ENCODE measurements at places on chromosomes 5 and 9.

- DNase-seq: no peak
Observed at GRCh38 chr9:23746317-23746716, 79.7 kb downstream of the ELAVL2 start.

- no peak for DNase-seq
Observed at GRCh38 chr5:55868846-55869245, 17.7 kb downstream of the IL31RA start.

DNA sequence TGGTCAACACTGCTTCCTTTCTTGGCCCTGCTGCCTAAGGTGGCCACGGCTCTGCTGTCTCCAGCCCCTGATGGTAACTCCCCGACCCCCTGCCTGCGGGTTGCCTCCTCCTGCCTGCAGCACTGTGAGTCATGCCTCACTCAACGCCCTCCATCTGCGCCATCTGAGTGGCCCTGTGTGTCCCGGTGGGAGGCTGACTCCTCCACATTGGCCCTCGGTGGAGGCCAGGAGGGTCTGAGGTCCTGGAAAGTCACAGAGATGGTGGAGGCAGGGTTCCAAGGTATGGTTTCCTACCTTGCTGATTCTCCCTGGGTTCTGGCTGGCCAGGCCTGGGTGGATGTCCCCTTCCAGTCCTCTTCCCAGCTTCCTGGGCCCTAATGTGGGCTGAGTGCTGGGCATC lies 64.5 kb upstream of the ADAMTS2 start:
- no peak for DNase-seq

DNA sequence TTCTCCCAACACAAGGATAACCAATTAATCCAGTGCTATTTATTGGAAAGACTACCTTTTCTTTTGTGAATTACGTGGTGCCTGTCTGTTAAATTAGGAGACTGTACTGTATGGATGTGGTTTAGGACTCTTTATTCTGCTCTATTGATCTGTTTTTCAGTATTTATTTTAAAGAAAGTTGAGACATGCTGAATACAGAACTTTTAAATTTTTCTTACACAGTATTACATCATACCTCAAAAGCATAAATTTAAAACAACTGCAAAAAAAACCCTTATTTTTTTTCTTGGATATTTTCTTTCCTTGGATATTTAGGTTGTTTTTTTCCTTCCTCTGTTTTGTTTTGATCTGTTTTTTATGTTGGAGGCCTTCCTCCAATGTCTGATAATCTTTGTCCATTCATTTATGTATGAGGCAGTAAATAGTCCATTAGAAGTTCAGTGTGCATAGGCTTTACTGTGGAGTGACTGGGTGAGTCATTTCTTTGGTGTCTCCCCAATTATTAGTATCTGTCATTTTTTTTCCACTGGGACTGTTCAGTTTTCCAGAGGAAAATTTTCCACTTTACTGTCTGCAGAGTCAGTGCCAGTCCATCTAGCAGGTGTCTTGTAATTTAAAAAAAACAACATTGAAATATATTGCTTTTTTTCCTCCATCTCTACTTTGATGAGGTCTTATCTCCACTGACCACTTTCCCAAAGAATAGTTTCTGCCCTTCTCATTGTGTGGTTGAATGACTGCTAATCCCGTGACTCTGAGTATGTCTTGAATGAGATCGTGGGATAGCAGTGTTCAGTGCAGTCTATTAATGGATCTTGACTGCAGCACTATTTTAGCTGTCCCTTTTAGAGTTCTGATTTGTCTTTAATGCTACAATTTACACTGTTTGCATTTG lies 15.2 kb downstream of the CYSTM1 start:
- DNase-seq: no peak

DNA sequence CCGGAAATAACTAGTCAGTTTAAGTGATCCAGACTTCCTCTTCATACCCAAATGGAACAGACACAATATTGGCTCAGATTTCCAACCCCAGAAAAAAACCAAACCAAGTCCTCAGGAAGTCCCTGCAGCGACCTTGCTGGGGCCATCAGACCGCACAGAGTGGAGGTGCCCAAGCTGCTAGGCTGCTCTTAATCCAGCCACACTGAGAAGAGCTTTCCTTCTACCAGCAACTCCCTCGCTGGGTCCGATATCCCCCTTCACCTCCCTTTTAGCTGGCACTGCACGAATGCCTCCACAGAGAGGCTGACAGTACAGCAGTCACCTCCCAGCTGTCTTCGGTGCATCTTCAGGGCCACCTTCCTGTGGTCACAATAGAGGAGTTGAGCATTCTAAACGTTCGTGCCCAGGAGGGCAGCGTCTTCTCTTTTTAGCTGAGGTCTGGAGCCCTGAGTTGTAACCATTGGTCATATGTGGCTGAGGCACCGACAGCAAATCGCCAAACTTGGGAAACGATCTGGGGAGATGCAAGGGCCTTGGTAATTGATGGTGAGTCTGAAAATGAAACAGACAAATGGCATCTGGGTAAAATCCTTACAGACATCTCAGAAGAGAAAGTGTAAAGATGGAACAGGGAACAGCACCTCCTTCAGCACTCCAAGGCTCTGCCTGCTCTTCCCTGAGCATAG lies 5.7 kb downstream of the NAIF1 start:
- DNase-seq: no peak

GRCh38 chr5:32578363-32578762 lies 7.0 kb upstream of the SUB1 start:
- no peak for DNase-seq

DNA sequence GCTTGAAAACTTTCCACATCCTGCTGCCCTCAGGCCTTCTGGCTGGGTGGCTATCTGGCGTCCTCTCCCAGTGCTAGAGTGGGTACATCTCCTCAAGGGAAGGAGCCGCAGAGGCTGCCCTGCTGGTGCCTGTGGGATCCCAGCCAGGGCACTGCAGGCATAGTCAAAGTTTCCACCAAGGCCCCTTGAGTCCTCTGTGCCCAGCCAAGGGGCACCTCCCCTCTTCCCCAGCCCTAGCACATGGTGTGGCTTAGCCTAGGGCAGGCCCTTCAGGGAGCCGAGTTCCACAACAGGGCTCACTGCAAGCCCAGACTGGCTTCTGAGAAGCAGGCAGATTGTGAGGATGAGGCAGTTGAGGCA lies 103.2 kb downstream of the RGS3 start:
- DNase-seq: no peak

DNA sequence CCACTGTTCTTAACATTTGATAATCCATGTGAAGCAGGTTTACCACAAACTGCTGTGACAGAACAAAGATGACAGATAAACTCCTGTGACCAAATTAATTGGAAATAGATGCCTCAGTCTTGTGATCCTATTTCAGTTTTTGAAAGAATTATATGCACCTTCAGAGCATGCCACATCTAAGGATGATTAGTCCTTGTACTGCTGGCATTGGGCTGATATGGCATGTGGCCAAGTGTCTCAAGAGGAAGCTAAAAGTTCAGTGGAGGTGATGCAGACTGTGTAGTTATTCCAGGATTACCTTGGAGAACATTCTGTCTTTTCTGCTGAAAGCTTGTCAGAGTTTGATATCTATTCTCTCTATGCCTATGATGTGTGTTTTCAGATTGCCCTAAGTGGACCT lies 314.4 kb upstream of the EFNA5 start:
- DNase-seq: no peak

DNA sequence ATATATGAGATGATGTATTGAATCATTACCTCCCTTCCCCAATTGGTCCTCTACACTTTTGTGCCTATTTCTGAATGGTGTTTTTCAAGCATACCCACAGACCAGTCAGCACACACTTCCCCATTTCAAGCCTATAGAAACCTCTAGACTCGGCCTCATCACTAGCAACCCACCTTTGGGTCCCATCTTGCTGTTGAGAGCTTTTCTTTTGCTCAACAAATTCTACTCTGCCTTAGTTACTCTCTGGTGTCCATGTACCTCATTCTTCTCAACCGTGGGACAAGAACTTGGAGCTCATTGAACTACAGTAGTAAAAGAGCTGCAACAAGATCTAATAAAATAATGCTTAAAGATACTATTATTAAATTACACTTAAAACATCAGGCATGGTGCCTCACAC lies 49.0 kb upstream of the KDM4C start:
- DNase-seq: no peak

DNA sequence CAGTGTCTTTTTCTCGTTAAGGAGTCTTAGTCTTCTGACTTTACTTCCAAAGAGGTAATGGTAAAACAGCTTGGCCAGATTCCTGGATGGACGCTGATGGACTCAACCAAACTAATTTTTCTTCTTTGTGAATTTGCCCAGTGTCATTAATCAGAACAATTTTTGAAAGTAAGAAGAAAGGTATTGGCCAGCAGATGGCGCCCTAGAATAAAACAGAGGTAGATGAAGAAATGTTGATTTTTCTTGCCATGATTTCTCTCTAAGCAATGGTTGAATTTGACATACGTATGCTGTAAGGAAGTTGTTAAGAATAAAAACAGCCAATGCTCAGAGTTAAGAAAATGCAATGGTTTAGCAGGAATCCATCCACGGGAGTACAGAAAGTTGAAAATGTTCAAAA lies 500.0 kb downstream of the DIRAS2 start:
- peak; percentile 70 for DNase-seq

DNA sequence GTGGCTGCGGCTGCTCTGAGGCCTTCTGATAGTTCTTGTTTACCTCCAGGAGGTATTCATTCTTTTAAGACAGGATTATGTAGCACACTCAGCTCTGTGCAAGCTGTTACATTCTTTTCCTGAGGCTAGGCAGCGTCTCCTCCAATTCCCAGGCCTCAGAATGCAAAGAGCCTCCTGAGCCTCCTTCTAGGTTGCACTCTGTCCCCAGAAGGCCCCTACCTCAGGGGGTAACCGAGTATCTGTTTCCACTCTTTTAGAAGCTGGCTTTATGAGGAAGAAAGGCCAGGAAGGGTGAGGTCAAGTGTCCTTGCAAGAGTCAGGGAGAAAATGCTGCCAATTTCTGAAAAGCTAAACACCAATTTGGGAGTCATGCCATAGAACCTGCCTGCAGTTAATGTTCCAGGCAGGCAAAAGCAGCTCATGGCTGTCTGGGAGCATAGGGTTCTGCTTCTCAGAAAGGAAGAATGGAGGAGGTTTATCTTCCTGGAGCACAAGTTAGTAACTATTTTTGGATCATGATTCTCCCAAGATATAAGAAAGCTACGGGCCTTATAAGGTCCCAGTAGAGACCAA lies 178.9 kb downstream of the SEMA6A start:
- DNase-seq: no peak

DNA sequence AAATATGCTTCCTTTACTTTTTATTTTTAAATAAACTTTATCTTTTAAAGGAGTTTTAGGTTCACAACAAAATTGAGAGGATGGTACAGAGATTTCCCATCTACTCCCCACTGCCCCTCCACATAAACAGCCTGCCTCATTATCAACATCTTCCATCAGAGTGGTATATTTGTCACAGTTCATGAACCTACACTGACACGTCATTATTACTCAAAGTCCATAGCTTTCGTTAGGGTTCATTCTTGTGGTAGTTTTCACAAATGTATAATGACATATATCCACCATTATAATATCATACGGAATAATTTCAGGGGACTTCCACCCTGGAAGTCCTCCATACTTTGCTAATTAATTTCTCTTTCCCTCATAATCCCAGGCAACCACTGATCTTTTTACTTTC lies 204.9 kb downstream of the SMARCA2 start:
- no peak for DNase-seq

DNA sequence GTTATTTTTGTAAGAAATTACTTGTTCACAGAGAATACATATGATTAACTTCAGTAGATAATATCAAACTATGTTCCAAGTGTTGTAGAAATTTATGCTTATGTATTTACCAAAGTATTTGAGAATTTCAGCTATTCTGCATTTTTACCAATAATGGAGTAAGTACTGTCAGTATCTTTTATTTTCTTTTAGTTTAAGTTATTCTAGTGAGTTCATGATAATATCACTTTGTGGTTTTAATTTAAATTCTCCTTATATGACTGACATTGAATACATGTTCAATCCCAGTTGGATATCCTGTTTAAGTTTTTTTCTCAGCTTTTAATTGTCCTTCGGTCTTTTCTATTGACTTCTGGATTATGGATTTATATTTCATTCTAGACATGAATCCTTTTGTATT lies 1024.6 kb downstream of the EFNA5 start:
- DNase-seq: no peak

DNA sequence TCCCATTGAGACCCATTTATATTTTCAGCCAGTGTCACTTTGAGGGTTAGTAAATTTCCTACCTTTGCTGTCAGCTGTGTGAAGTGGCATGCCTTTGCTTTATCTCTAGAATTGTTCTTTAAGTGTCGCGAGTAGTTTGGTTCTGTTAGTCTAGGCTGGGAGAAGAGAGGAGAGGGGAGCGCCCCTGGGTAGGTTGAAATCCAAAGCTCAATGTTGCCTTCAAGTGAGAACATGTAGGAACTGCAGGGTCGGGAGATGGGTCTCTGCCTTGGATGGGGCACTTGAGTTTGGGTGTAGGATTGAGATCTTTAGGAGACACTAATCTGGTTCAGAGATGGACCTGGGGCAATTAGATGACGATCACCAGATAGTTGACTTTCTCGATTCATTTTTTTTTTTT lies 46.3 kb downstream of the STC2 start:
- no peak for DNase-seq

DNA sequence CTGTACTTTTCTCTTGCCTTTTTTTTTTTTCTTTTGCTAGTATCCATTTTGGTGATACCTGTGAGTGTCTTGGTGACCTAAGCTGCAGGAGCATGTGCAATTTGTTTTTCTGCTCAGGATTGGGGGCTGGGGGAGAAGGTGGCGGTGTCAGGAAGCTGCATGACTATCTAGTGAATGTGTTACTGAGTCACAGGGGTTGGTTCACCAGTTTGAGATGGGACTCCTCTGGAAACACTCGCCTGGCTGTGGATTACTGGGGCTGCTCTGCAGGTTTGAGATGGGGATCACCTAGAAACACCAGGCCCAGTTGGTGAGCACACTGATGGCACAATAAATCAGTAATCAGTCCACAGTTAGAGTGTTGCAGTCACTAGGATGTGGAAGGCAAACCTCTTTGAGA lies 447.9 kb downstream of the SPATA31D1 start:
- DNase-seq: no peak

- no peak for DNase-seq
Observed at GRCh38 chr5:62662521-62662920, 83.9 kb downstream of the LRRC70 start.

DNA sequence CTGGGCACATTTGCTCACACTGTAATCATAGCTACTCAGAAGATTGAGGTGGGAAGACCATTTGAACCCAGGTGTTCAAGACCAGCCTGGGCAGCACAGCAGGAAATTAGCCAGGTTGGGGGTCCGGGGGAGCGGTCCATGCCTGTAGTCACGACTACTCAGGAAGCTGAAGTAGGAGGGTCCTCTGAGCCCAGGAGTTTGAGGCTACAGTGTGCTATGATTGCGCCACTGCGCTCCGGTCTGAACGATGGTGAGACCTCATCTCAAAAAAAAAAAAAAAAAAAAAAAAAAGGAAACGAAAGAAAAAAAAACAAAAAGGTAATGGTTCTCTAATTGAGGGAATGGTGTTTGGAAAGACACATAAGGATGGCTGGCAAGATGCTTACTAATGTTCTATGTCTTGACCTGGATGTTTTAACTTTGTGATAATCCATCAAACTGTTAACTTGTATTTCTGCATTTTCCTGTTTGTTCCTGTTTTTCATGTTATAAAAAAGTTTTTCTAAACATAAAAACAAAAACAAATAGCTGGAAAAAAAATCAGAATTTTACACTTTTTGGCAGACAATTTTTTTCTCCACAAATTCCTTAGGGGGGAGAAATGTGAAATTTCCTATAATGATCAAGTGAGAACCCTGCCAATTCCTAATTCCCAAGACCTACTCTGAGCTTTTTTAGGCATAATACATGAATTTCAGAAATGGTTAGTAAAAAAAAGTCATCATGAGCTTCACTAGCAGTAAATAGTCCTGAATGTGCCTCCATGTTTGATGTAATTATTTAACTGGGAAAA lies 96.9 kb downstream of the DENND1A start:
- DNase-seq: no peak
